ENCODE measurements at places on chromosomes 13 and 19.

- DNase-seq: peak; percentile 44
These were observed 5.4 kb downstream of the CCDC61 start for GRCh38 chr19:46000491-46001246.

DNA sequence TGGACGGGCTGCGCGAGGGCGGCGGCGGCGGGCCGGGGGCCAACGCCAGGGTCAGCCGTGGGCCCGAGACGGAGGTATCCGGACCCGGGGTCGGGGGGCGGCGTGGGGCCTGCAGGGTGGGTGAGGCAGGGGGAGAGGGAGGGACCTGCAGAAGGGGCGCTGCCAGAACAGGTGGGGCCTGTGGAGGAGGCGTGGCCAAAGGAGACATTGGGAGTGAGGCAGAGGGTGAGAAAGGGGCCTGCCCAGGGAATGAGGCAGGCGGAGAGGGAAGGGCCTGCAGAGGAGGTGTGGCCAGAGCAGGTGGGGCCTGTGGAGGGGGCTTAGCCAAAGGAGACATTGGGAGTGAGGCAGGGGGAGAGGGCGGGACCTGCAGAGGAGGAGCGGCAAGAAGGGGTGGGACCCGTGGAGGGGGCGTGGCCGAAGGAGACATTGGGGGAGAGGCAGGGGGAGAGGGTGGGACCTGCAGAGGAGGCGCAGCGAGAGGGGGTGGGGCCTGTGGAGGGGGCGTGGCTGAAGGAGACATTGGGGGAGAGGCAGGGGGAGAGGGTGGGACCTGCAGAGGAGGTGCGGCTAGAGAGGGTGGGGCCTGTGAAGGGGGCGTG is 4.2 kb downstream of the PRR36 start:
- DNase-seq: peak; percentile 18

- DNase-seq: no peak
These were observed 286.5 kb downstream of the FOXO1 start for GRCh38 chr13:40379794-40380578.

DNA sequence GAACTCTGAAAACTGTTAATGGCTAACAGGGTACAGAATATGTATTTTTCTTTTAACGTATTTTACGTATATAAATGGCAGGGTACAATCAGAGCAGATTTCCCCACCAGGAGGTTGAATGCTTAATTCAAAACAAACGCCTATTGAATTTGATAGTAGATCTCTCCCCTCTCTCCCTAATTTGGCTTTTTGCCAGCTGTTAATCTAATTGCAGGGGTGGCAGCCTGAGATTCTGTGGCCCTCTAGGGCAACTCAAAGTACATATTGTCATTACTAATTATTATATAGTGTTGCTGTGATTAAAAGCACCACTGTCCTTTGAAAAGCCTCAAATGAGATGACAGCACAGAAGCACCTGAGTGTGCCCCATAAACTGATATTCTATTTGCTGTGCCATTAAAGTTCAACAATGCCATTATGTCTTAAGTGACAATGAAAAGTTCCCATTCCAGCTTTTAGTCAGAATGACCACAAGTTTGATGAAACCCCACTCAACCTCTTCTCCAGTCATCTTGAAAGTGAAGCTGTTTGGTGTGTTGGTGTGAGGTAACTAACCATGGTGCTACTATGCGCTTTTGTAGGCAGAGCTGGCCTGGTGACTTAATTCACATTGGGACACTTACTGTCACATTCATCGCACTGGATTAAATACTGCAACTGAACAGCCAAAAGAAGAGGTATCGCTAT is 351.4 kb downstream of the KCNRG start:
- peak; percentile 81 for DNase-seq

- peak; percentile 36 for DNase-seq
These were observed 21.4 kb downstream of the NAXD start for GRCh38 chr13:110636701-110637201.
